Stimulated activated CD4-positive, alpha-beta T cell treated with anti-CD3 and anti-CD28 coated beads, Interleukin-1b, Interleukin-23, amount 100 ng/mL, for 4 hours (primary cell): ENCODE measurements at places on chromosomes 7 and 10.

DNA sequence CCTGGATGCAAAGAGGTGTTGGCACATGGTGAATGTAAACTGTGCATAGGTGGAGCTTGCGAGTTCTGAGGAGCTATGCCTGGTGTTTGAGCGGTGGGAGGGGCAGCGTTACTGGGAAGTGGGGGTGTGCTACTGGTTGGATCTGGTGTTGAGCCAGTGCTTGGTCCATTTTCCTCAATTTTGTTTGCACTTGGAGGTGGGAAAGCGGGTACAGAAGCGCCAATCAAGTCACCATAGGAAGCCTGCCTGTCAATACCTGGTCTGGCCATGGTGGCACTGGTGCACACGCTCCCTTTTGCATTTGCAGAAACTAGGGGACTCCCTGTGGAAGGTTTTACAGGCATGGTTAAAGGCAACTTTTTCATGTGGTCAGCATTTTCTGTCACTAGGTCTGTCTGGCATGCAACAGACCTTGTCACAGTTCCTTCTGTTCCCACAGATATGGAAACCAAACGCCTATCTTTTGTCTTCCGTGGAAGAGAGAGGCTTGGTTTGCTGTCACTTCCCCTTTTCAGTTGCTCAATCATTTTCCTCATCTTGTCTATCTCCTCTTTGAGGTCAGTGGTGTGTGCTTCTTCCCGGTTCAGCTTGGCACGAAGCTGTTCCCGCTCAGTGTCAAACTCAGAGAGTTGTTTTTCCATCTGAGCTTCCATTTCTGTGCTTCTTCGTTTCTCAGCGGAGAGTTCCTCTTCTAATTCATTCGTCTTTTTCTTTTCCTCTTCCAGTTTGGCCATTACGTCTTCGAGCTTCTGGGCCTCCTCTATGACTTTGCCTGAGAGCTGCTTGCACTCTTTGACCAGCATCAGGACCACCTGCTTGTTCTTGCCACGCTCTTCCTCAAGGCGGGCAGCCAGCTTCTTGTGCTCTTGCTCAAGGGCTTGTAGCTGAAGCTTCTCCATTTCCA lies 81.1 kb downstream of the CTTNBP2 start:
- no peak for DNase-seq

GRCh38 chr10:74171625-74172024 lies 20.6 kb downstream of the ADK start:
- no peak for DNase-seq

DNA sequence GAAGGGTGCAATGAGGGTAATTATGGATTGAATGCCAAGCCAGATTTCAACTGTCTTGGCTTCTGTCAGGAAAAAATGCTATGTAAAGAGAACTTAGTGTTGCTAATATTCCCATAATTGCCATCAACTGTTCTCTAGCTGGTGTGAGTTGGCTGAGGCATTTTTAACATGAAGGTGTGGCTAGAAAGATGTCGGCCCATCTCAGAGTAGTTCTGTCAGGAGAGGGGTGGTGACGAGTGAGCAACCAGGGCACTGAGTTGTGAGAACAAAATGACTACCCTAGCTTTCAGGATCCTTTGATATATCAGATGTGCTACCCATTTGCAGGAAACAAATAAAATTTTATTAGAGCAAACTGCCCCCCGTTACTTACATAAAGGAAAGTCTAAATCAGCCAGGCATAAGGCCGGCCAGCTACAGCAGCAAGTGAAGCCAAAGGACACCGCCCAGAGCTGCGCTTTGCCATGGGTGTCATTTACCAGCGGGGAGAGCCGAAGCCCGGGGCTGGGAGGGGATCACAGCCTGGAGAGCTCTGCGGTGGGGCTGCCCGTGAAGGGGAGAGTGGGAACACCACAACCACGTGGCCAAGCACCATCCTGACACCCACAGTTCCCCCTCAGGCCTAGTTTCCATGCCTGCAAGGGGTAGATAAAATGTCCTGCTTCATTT lies 141.4 kb downstream of the ICA1 start:
- DNase-seq: no peak

GRCh38 chr10:43209074-43209455 lies 57.8 kb downstream of the RASGEF1A start:
- no peak for DNase-seq

- DNase-seq: no peak
Measured at GRCh38 chr7:70241536-70242175, 643.4 kb downstream of the AUTS2 start.

DNA sequence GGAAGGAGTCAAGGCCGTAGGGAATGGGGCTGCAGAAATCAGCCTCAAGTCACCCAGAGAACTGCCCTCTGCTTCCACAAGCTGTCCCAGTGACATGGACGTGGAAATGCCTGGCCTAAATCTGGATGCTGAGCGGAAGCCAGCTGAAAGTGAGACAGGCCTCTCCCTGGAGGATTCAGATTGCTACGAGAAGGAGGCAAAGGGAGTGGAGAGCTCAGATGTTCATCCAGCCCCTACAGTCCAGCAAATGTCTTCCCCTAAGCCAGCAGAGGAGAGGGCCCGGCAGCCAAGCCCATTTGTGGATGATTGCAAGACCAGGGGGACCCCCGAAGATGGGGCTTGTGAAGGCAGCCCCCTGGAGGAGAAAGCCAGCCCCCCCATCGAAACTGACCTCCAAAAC lies 50.2 kb upstream of the PDCD4 start:
- no peak for DNase-seq

GRCh38 chr10:127736915-127737562 lies at the start of gene FOXI2:
TSS of gene FOXI2 (plus strand) at chr10:127737185. CDS start at chr10:127737274, 89 bp downstream.
- DNase-seq: no peak

DNA sequence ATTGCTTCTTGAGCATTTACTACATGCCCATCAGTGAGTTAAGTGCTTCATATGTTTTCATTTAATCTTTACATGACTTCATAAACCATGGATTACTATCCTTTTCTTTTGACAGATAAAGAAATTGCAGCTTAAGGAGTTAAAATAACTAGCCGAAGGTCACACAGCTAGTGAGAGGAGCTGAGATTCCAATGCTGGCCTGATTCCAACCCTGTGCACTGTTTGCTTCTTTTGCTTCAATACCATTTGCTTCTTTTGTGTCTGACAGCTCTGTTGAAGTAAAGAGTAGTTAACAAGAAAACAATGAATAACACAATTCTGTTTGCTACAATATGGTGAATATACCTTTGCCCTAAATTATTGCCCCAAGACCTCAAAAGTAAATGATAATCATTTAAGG lies 132.4 kb downstream of the GRM3 start:
- no peak for DNase-seq

- DNase-seq: no peak
Measured at GRCh38 chr7:55504093-55504859, 68.0 kb downstream of the VOPP1 start.

DNA sequence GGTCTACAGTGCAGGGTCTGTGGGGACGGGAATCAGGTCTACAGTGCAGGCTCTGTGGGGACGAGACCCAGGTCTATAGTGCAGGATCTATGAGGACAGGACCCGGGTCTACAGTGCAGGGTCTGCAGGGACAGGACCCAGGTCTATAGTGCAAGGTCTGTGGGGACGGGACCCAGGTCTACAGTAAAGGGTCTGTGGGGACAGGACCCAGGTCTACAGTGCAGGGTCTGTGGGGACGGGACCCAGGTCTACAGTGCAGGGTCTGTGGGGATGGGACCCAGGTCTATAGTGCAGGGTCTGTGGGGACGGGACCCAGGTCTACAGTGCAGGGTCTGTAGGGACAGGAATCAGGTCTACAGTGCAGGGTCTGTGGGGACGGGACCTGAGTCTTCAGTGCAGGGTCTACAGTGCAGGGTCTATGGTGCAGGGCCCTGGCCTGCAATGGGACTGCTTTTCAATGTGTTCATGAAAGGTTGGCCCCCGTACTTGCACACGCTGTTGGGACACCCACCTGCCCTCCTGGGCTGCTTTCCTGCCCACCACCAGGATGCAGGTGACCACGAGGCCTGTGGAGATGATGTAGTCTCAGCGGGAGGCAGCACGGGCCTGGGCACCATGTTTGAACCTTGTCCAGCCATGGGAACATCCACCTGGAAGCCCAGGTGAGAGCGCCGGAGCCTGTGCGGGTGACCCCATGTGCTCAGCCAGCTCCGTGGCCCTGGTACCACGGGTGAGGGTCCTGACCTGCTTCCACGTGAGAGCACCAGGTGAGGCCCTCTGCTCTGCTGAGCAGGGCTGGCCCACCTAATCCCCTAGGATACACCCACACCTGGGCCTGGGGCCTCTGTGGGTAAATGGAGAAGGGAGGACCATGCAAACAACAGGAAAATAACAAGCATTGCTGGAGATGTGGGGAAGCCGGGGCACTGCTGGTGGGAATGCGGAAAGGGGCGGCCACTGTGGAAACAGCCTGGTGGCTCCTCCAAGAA lies 91.4 kb upstream of the DIP2C start:
- no peak for DNase-seq

- DNase-seq: no peak
Measured at GRCh38 chr10:87603769-87604168, 55.9 kb upstream of the PAPSS2 start.

DNA sequence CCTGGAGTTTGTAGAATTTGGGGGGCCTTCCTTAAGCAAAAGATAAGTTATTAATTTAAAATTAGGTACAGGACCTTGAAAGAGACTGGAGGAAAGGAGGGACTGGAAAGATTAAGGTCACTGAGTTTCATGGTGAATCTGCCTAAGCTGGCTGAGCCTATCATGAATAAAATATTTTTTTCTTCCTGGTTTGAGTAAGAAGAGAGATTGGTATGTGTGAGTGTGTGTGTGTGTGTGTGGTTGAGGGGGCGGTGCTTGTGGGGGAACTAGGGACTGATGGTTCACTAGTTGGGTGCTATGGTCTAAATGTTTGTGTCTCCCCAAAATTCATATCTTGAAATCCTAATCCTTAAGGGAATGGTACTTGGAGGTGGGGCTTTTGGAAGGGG lies 142.5 kb upstream of the PRKCQ start:
- no peak for DNase-seq

DNA sequence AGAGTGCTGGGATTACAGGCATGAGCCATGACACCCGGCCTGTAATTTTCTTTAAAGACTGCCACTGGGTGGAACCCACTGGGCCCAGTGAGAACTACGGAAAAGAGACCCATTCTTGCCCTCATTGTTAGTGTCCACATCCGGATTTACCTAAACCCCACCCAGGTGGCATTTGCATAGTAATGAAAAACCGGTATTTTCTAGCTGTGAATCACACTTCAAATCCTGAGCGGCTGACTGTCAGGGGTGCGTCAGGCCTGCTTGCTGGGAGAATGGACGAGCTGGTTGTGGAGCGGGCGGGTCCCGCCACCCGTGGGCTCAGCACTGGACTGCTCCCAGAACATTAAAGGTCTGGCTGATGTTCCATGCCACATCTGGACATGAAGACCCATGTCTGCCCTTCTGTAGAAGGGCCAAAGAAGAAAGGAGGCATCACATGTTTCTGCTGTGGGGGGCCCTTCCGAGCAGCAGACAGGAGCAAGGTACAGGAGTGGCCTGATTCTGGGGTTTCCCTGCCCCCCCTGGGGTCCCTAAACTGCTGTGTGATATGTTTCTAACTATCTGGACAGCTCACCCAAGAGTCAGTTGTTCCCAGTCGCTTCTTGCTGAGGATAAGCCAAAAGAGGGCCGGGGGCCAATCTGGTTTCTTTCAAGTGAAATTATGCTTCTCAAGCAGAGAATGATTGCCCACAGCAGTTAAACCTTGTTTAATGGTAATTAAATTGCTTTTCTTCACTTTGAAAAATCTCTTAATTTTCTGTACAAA lies 46.4 kb downstream of the KIAA1217 start:
- DNase-seq: no peak

DNA sequence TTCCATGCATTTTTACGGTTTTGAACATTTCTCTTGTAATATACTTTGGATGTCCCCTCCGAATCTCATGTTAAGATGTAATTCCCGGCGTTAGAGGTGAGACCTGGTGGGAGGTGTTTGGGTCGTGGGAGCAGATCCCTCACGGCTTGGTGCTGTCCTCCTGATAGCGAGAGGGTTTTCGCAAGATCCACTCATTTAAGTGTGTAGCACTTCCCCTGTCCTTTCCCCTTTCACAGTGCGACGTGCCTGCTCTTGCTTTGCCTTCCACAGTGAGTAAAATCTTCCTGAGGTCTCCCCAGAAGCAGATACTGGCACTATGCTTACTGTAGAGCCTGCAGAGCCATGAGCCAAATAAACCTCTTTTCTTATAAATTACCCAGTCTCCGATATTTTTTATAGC lies 6.6 kb downstream of the GPR141 start:
- DNase-seq: no peak

DNA sequence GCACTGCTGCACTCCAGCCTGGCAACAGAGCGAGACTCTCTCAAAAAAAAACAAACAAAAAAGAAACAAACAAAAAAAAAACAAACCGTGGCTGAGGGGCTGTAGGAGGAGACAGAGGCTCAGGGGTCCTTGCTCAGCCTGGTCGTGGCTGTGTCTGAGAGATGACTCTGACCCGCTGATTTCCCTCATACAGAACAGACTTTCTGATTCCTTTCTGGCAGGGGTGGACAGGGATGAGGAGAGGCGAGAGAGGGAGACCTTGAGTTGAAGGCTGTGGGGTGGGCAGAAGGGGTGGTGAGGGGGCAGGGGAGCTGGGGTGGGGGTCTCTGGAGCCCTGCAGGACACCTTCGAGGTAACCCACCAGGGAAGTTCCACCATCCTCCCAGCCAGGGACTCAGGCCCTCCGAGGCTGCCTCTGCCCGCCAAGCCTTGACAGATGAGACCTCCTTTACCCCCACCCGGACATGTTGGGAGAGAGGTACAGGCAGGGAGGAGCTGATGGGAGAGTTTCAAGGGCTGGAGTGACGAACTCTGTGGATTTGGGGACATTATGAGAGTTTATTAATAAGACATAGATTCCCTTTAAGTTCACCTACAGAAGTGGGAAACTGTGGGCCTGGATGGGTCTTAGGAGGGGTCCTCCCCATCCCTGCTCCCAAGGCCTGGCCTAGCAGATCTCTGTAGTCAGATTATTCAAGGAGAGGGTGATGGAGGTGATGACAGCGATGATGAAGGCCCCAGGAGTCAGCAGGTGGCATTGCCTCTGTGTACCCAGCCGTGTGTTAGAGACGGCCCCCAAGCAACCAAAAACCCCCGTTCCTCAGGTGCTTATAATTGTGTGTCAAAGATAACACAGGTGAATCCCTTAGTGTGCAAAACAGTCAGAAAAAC lies 2.0 kb downstream of the MUC12 start:
- no peak for DNase-seq

GRCh38 chr10:17206210-17206709 lies 4.8 kb upstream of the TRDMT1 start:
- peak; percentile 37 for DNase-seq

GRCh38 chr7:138608275-138608674 lies 92.9 kb downstream of the SVOPL start:
- no peak for DNase-seq

GRCh38 chr7:87148332-87148955 lies 3.8 kb upstream of the DMTF1 start:
- no peak for DNase-seq

GRCh38 chr10:131187926-131188325 lies 123.6 kb downstream of the TCERG1L start:
- no peak for DNase-seq

DNA sequence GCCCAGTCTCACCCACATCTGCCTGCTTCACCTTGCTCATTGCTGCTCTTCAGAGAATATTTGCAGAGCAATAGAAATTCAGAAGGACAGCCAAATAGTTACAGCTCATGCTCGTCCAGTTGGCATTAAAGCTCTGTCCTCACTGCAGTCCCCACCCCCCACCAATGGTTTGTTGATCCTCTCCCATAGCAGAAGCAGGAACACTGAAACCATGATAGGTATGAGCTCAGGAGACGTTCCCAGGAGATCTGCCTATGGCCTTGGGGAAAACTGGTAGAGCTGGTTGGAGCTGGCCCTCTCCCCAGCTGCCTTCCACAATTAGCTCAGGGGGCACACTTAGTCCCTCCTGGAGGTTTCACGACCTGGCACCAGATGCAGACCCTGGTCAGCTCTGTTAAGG lies 68.6 kb upstream of the KMT2C start:
- DNase-seq: no peak

GRCh38 chr7:8343556-8343955 lies 81.6 kb upstream of the ICA1 start:
- no peak for DNase-seq
